ENCODE measurements at places on chromosomes 2 and 18.
A peak's percentile ranks its signal among the peaks of the same experiment; 100 is the strongest.

DNA sequence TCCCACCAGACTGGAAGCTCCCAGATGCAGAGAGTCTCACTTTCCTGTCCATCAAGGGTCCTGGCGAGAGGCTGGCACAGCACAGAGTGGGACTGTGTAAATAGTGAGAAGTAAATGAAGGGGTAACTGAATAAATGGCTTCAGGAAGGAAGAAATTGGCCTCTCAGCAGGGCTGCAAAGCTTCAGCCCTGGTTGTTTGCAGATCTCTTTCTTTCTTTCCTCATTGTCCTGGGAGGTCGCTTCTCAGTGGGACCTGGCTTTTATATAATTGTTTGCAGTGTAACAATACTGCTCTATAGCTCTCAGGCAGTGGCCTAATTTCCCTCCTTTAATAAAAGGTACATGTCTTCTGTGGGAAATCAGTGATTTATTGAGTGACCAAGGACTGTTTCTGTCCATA, 74.9 kb upstream of the GPR45 start:
- DNase-seq, result no peak

- peak; percentile 93 for DNase-seq
Observed at GRCh38 chr2:43269074-43269572, 42.7 kb upstream of the ZFP36L2 start.

DNA sequence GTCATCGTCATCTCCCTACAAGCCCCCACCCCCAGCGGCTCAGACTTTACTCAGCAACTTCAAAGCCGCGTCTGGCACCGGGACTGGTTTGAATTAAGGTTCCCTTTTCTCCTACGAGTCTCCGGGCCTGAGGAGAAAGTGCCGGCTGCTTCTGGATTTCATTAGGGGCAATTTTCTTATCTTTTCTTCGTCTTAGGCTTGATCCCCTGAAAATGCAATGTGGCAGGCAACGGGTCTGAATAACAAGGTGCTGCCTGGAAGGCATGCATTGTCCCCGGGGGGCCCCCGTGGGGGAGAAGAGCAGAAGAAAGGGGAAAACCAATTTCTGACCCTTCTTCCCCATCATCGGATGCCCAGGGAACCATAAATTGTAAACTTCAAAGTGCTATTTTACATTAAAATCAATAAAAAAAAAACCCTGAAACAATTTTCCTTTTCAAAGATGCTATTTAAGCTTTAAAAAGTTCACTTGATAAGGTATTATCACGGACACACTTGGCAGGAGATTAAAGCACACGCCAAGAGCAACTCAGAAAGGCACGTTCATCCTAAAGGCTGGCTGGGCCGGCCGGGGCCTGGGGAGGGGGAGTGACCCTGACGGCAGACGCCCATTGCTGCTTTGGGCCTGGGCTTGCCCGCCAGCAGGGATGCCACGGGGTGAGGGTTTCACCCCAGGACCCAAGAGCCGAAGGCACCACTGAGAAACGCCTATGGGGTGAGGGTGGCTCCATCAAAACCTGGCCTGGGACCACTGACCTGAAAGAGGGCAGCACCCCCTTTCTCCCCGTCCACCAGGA, 230.4 kb downstream of the TWIST2 start:
- no peak for DNase-seq

DNA sequence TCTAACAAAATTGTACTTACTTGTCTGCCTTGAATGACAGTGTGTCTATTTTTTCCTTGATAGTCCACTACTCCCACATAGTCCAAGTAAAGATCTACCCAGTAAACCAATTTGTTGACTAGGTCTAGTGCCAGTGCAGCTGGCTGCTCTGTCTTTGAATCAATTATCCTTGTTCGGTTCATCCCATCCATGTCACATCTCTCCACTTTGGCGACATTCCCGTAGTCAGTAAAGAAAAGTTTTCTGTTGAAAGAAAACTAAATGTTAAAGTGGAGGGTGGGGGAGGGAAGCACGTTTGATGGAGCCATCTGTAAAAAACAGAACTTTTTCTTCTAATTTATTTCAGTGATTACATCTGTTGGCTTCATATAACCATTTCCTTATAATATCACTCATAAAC, 1068.8 kb downstream of the LRP1B start:
- DNase-seq, result no peak

- DNase-seq, result no peak
Observed at GRCh38 chr2:160309585-160309984, 109.5 kb upstream of the ITGB6 start.

GRCh38 chr2:98503481-98504105, 58.9 kb downstream of the INPP4A start:
- DNase-seq, result no peak

GRCh38 chr2:205170399-205170798, 511.9 kb upstream of the NRP2 start:
- no peak for DNase-seq

- no peak for DNase-seq
Observed at GRCh38 chr2:196767101-196767500, 32.4 kb downstream of the GTF3C3 start.

DNA sequence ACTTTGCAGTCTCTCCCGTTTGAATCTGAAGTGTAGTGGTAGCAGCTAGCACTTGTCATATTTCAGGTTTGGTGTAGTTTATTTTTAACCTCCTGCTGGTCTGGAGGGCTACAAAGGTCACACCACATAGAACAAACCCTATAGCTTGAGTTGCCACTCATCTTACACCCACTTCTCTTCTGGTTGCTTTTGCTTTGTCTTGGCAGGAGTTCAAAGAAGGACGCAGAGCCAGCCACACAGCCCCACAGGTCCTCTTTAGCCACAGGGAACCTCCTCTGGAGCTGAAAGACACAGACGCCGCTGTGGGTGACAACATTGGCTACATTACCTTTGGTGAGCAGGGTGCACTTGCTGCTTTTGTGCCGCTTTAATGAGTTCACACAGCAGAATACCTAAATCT, 15.6 kb upstream of the GPBAR1 start:
- DNase-seq, result no peak

DNA sequence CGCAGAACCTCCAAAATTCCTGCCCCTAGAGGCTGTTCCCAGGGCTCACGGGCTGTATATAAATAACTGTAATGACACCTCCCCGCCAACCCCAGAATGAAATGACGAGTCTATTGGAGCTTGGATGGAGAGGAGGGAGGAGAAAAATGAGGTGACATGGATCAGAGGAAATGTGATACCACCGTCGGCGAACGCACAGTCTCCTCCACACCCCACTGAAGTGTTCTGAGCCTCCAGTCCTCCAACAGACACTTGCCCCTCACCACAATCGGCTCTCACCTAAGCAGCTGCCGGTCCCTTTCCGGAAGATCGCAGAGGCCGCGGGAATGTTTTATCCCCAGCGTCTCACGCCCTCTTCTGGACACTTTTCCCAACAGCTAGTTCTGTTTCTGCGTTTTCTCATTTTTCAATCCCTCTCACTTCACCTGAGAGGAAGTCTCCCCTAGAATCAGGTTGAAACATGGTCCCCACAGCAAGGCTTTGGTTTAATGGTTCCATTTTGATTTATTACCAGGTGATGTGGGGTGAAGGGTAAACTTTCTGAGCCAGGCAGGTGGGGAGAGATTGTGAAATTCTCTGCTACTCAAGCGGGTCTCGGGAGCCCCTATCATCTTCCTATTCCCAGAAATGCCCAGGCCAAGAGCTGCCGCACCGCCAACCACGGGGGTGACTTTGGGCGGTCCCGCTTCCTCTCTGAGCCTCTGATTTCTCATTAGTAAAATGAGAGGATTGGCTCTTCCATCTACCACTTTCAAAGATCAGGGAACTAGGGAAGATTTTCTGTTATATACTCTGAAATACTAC, 9.1 kb upstream of the MYO5B start:
- peak; percentile 58 for DNase-seq

DNA sequence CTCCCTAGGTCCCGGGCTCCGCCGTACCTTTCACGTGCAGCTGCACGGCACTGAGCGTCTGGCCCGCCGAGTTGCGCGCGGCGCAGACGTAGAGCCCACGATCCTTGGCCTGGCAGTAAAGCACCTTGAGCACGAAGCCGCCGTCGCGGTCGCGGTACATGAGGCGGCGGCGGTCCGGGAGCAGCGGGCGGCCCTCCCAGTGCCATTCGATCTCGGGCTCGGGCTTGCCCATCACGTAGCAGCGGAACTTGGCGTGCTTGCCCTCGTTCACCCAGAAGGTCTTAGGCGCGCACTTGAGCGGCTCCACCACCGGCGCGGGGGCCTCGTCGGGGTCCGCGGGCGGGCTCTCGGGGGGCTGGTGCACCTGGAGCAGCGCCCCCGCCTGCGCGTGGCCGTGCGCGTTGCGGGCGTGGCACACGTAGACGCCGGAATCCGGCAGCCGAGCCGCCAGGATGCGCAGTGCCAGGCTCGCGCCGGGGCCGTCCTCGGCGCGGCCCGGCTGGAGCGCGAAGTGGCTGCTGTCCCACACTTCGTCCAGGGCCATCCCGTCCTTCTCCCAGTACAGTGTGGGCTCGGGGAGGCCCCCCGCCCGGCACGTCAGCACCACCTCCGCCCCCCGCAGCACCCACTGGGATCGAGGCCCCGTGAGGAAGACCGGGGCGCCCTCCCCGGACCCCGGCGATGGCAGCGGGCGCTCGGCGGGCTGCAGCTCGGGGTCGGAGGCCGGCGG, 980 bp downstream of the OBSL1 start:
- DNase-seq, result peak; percentile 85

GRCh38 chr2:130355172-130355577, 681 bp upstream of the PTPN18 start:
- no peak for DNase-seq

DNA sequence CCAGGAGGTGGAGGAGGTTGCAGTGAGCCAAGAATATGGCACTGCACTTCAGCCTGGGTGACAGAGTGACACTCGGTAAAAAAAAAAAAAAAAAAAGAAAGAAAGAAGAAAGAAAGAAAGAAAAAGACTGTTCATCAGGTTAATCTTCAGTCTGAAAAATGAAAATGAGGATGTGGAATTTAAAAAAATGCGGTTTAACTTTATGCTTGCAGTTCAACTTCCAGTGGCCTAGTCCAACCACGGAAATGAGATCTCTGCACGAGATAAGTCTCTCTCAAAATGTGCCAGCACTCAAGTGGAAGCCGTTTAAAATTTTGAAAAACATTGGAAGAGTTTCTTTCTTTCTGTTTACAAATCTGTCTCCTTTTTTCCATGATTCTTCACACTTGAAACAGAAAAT, 112.1 kb downstream of the DOCK10 start:
- DNase-seq, result no peak

DNA sequence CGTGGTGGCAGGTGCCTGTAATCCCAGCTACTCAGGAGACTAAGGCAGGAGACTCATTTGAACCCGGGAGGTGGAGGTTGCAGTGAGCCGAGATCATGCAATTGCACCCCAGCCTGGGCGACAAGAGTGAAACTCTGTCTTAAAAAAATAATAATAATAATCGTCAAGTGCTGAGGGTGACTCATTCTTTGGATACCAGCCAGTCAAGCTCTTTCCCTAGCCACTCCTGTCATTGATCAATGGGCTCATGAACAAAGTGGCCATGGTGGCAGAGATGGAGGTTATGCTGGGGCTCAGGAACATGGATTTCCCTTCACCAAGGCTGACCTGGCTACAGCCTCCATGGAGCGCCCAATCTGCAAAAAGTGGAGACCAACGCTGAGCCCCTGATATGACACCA, 94.5 kb upstream of the HAAO start:
- DNase-seq, result no peak

GRCh38 chr2:20350041-20350712, 467 bp downstream of the PUM2 start:
- peak; percentile 75 for DNase-seq

GRCh38 chr2:168397629-168398028, 58.4 kb upstream of the CERS6 start:
- no peak for DNase-seq

- no peak for DNase-seq
Observed at GRCh38 chr2:50958504-50958903, 73.4 kb downstream of the NRXN1 start.

- DNase-seq, result no peak
Observed at GRCh38 chr2:216678813-216679657, 16.3 kb downstream of the IGFBP5 start.

GRCh38 chr2:219662566-219662965, 35.1 kb downstream of the SLC4A3 start:
- DNase-seq, result no peak

DNA sequence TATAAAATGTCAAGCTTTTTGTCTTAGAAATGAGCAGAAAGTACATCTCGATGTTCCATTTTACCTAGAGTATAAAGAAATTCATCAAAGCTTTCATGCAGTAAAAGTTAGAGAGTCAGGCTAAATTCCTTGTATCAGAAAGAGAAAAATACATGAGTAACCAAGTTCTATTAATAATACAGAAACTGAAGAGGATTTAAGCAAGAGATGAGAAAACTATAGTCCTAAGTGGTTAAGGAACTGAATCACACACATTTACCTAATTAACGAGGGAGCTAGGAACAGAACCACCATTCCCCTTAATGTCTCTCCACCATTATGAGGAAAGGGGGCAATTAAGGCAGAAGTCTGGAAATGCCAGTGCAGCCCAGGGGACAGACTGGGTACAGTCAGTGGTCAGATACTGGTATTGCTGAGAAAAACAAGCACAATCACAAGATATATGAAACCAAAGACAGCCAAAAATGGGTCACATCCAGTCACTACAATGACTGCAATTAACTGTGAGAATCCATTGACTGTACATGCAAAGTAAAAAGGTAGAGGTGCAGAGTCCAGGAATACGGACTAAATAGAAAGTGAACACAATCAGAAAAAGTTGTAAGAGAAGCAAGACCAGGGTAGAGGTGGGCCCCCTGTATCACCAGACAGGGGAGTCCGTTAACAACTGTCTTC, 23.9 kb downstream of the MAP4K3 start:
- DNase-seq, result no peak

- DNase-seq, result peak; percentile 83
Observed at GRCh38 chr2:102268510-102269199, 42.7 kb upstream of the IL1RL1 start.

- DNase-seq, result no peak
Observed at GRCh38 chr2:135093670-135094330, 41.7 kb downstream of the RAB3GAP1 start.

DNA sequence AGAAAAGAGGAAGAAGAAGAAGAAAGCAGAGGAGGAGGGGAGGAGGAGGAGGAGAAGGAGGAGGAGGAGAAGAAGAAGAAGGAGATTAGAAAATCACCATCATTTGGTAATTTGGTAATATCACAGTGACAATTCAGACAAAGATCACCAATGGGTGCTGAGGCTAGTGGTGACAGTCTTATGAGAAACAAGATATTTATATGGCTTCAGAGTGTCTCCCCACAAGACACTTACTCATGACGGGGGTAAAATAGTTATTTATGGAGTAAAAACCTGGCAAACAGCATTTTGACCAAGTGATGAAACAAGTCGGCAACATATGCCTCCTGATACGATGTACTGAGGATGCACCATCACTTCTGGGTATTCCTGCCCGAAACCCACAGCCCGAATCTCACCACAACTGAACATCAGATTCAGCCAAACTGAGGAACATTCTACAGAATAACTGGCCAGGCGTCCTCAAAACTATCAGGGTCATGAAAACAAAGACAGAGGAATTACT, 4.9 kb downstream of the ASPRV1 start:
- no peak for DNase-seq

All from GM03348 (cell line).